ENCODE measurements at places on chromosomes 7 and 10.

GRCh38 chr7:116153050-116153449 is 57.3 kb upstream of the TES start:
- DNase-seq = no peak

DNA sequence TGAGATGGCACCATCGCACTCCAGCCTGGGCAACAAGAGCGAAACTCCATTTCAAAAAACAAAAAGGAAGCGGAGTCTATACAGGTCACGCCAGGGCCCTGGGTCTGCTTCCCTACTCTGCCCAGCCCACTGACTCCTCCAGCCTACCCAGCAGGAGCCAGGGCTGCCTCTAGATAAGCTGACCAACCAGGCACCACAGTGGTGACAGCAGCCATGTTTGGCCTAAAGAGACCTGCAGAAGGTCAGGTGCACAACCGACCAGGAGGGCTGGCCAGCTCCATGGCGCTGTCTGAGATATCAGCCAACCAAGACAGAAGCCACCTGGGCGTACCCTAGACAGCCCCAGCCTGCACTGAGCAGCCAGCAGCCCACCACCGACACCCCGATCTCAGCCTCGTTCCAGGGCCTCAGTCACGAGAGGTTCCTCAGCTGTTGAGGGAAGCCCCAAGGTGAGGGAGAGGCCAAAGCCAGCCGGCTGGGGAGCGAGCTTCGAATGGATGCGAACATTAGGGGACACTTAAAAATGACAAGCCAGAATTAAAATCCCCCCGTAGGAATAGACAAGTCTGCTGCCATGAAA is 24.4 kb upstream of the PWWP2B start:
- DNase-seq = no peak

DNA sequence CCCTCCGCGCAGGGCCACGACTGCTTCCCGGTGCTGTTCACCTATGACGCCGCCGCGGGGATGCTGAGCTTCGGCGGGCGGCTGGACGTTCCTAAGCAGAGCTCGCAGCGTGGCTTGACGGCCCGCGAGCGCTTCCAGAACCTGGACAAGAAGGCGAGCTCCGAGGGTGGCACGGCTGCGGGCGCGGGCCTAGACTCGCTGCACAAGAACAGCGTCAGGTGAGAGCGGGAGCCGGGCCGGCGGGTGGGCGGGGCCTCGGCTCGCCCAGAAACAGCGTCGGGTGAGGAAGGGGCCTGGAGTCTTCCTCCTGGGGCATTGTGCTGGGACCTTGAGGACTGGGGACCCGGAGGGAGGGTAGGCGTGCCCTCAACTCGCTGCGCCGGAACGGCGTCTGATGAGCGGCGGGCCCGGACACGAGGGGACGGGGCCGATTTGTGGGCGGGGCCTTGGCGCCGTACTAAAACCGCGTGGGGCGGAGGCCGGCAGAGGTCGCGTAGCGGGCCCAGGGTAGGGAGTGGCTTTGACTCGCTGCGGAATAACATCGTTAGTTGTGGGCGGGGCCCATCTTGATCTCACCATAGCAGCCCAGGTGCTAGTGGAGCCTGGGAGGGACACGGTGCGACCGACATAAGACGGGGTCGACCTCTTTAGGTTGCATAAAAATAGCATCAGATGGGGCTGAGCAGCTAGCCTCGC is 15.6 kb downstream of the PDAP1 start:
- DNase-seq = peak; percentile 76

- DNase-seq = no peak
Observed at GRCh38 chr7:84548366-84549365, 354.1 kb upstream of the SEMA3A start.

DNA sequence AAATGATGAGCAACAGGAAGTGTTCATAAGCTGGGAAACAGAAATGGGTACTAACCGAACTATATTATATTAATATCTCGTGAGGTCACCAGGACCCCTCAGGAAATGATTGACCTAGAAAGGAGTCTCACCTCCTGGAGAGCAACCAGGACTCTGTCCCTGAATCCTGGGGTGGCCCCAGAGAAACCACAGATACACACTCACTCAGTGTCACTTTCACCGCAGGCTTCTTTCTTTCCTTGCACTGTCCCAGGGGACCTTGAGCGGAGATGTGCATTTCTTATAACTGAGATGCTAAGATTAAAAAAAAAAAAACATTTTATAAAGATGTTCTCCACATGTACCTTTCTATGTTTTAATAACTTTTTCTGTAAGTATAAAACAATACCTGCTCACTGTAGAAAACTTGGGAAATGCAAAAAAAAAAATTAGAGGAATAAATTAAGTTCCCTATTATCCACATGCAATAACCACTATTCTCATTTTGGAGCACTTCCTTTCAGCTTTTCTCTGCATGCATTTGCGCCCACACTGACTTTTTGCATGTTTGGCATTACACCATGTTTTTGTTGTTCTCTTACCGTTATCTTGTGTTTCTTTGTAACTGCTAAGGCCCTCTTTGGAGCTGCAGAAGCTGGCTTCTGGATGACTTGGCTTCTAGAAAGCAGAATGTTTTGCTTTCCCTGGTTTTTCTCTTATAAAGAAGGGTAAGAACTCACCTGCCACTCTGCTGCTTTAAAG is 15.0 kb downstream of the NOD1 start:
- no peak for DNase-seq

DNA sequence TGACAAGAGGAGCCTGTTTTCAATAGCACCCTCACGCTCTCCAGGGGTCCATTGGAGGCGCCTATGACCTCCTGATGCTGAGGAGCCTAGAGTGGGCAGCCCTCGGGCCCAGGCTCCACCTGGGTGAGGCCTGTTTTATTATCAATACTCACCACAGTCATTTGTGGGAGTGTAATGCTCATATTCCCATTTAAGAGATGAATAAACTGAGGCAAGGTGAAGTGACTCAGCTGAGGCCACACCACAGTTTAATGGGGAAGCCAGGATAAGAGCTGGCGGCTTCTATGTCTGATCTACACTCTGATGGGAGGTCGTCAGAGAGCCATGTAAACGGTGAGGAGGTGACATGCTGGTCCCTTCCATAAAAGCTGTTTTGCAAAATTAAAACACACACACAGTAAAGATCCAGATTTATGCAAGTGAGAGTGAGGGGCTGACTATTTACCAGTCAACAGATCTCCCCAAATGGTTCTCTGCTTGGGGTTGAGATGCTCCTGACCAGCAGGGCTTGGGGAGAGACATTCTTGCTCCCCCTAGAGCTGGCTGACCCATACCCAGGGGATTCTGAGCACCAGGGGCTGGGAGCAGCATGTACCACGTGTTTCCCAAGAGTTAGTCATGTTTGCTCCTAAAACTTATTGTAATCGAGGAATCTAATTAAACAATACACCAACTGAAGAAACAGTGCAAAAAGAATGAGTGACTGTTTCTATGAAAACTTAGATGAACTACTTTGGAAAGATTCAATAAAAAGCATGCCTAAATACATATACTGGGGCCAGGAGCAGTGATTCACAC is 81.0 kb upstream of the INSIG1 start:
- no peak for DNase-seq

DNA sequence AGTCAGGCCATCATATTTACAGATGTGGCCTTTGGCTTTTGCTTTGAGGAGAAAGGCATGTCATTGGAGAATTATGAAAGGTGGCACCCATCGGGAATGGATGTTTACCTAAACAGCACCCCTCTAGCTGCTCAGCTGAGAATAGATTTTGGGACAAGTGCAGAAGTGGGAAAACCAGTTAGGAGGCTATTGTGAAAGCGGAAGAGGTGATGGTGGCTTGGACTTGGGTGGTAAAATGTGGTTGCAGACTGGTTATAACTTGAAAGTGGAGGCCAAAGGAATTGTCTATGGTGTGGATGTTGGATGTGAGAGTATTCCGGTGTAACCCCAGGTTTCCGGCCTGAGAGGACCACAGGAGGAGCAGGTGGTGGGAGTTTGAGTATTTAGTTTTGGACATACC is 5.2 kb upstream of the SLC12A9 start:
- DNase-seq = no peak

DNA sequence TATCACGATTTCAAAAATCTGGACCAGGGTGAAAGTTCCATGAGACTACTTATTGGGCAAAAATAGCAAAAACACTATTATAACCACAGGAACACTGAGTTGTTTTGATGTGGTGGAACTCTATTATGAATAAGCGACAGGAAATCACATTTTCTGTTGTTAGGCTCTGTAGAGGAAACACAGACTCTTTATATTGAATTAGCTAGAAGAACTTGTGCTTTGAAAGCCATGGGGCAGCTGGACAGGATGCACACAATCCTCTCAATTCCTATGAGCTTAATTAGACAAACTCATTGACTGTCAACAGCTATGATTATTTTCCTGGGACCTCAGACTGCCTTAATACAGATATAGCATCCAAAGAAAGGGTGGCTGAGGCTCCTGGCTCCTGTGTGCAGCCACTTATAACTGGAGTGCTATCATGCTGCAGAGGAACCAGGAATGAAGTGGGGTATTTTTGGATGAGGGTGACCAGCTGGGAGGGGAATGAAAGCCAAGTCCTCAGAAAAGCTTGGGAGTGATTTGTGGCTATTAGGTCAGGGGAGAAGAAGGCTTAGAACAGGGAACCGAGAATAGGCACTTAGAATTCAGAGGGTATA is 657.3 kb downstream of the TYW1 start:
- DNase-seq = no peak

DNA sequence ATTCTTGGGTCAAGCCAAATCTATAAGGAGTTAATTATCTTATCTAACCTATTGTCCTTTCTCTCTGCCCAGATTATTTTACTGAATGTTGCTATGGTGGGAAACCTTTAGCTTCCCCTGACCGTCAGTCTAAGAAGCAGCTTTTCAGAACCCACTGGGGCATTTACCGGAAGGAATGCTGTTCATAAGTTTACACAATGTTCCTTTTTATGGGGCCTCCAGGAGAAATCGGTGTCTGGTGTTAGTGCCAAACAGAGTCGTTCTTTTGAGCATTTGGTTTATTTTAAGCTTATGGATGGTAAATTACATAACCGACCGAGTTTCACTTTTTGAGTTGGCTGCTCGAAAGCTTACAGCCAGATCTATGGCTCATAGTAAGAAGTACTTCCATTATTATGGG is 111.9 kb downstream of the CACNB2 start:
- DNase-seq = no peak

DNA sequence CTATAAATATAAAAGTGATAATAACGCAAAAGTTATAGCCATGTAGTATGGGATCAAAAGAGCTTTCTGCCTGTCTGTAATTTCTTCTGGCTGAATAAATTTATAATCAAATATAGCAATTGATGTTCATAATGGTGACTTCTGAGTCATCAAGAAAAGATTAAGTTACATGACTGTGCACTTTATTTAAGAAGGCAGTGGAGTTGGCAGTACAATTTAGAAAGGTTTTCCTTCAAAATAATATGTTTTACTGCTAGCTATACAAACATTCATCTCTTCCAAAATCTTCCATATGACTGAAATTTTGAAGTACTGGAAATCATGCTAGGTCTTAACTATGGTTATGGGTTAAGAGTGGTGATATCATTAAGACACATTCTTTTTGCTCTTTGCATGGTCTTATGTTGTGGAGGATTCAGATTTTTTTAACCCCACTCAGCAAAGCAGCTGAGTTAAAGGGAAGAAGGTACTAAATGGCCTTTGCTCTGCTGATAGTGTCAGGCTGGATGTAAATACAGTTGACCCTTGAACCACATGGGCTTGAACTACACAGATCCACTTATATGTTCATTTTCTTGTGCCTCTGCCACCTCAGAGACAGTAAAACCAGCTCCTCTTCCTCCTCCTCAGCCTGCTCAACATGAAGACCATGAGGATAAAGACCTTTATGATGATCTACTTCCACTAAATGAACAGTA is 323.6 kb downstream of the BBS9 start:
- DNase-seq = no peak

DNA sequence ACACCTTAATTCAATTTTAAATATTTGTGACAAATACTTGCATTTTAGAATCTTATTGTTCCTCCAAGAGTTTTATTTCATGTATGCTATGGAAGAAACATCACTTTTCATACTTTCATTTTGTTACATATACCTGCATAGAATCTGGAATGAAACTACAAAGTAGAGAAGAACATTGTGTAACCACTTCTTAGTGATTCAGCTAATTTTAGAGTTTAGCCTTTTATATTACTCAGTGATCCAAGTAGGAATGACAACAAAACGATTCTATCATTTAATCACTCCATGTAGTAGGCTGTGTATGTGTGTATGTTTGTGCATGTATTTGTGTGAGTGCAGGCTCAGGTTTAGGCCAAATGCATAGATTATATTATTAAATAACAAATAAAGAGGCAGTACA is 14.4 kb upstream of the SEMA3A start:
- DNase-seq = no peak

DNA sequence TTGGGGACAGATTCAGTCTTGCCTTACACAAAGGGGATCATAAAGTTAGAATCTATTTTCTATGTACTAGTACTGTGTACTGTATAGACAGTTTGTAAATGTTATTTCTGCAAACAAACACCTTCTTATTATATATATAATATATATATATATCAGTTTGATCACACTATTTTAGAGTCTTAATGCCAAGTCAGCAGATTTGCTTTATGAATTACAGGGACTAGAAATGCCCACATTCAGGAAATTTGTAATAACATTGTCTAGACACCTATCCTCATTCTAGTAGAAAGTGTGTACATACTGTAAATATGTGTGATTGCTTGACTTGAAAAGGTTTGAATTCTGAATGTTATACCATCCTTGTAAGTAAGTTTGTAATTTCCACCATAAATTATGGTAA is 111.2 kb downstream of the NSUN6 start:
- DNase-seq = no peak

DNA sequence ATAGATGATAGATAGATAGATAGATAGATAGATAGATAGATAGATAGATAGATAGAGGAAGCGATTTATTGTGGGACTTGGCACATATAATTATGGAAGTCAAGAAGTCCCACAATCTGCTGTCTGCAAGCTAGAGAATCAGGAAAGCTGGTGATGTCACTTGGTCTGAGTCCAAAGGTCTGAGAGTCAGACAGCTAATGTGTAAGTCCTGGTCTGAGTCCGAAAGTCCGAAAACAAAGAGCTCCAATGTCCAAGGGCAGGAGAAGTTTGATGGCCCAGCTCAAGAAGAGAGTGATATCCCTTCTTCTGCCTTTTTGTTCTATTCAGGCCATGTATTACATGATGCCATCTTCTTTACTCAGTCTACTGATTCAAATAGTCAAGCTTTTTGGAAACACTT is 53.8 kb upstream of the TCF7L2 start:
- no peak for DNase-seq
